ENCODE measurements at places on chromosomes 6 and 20. TPM values are rescaled to one million over a fixed set of nuclear protein-coding genes. Genes with fewer than 3 reads are reported as not detected.

- no peak for DNase-seq
Observed at GRCh38 chr20:17617212-17617867, 47.5 kb downstream of the DSTN start.

- no peak for DNase-seq
Observed at GRCh38 chr20:50242863-50243609, 52.4 kb downstream of the CEBPB start.

- DNase-seq = no peak
Observed at GRCh38 chr6:163947276-163947675, 532.8 kb downstream of the QKI start.

GRCh38 chr6:15515660-15516375, 147.0 kb downstream of the DTNBP1 start:
- DNase-seq = no peak

DNA sequence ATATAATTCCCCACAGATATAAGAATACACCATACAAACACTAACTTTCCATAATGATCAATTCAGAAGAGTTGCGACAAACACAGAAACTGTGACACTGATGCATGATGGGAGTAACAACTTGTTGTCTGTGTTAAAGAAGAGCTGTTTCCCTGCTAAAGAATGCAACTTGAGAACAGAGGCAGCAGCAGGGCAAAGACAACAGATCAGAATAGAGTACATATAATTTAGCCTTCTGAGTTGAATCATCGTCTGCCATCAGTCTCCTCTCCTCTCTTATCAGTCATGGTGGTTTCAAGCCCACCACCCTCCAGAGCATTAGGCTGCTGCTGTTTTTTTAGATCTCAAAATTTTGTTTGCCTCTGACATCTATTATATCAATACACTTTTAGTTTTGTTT, 280.4 kb downstream of the UBE3D start:
- no peak for DNase-seq

GRCh38 chr6:42099340-42100028, 42.9 kb downstream of the C6orf132 start:
- DNase-seq = no peak

GRCh38 chr6:81985191-81985590, 232.7 kb upstream of the TENT5A start:
- no peak for DNase-seq

DNA sequence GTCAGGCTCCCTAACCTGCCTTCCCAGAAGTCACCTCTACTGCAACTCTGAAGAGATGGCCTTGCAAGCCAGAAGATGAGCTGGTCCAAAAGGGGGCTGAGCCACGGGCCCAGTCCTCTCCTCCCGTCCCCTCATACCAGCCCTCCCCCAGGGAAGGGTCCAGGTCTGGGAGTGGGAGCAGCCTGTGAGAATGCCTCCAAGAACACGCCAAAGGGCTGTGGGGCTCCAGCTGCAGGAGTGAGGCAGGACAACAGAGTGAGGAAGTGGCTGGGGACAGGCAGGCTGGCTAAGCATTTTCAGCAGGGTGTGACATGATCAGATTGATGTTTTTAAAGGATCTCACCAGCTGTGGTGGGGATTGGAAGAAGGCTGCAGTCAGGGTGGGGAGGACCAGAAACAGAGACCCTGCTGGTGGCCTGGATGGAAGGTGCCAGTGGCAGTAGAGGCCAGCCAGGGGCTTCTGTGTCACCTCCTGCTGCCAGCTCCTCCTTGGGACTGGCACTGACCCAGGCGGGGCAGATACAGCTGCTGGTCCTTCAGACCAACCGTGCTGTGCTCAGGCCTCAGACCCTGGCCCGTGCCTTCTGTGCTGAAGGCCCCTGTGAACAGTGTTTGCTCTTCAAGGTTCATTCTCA, 257.6 kb downstream of the NRN1 start:
- DNase-seq = no peak

DNA sequence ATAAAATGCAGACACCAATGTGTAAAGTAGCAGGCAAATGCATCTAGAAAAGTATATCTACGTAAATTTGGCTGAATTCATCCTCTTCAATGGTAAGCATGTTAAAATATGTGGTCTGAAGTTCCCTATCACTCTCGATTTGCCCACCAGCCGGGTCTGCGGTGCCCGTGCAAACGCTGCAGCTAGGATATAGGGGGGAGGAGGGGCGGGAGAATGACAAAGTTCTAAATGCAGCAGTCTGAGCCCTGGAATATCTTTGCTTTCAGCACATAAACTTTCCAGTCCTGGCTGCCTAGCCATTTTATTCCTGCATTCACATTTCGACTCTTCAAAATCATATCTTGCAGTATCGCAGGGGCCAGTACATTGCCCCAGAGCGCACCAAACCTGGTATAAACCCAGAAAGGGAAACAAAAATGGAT, 708 bp downstream of the NRN1 start:
- no peak for DNase-seq

GRCh38 chr6:802701-803100, 109.8 kb upstream of the EXOC2 start:
- no peak for DNase-seq

DNA sequence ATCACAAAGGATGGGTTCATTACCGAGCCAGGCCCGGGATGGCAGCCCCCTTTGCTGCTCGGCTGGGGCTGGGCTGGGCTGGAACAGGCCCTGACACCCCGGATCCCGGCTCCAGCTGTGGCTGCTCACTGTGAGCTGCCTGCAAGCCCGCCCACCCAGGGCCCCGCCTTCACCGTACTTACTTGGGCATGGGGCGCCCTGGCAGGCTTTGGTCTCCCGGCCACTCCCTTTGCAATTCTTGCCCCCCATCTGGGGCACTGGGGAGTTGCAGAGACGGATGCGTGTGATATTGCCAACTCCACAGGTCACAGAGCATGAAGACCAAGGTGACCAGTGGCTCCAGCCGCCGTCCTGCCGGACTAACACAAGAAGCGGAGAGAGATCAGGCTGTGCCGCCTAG, 16.7 kb downstream of the THBS2 start:
- DNase-seq = no peak

DNA sequence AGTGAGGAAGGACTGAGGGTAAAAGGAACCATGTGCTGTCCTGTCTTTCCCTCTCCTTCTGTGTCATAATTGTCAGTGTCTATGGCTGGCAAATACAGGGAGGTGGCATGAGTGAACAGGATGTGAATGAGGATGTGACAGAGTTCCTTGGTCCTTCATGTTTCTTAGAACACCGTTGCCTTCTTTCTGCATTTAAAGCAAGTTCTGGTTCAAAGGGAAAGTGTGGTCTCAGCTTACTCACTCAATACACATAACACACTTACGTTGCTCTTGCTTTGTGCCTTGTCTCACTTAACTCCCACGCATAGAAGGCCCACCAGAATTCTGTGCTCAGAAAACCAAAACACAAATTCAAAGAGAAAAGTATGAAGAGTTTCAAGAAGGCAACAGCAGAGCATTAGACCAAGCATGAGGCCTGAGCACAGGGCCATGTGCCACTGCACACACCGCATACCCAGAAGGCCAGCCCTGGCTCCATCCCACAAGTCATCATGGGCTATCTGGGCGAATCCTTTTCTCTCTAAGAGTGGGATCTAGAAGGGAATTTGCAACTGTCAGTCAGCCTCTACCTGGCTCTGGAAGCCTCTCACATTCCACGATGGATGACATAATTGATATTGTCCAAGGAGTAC, 38.9 kb upstream of the SAYSD1 start:
- no peak for DNase-seq

DNA sequence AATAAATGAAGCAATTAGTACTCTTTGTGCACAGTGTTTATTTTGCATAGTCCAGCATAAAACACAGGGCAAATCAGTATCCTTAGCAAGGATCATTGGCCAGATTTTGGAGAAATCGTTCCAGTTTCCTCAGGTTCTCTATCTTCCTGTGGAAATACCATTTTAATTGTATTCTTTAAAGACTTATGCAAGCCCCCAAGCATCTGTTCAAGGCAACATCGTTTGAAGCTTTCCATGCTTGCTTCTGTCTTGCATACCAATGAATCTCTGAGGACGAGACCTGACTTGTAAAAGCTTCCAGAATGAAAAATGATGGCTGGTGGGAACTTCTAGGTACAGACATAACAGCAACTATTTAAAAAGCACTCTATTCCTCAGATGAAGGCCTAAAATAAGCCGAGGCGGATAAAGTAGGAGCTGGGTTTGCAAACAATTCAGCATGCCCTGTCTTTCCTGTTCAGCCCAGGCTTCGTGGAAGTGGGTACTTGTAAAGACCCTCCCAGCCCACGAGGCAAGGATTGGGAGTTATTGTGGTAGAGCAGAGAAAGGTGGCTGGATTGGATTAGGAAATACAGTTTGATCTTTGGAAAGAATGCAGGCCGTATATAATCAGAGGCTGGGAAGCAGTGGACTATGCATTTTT, 21.6 kb downstream of the NRSN1 start:
- DNase-seq = no peak

GRCh38 chr20:14583413-14583812, 246.0 kb upstream of the FLRT3 start:
- no peak for DNase-seq

Gene TGM3
- not detected for total RNA-seq

Gene NRN1
- total RNA-seq = 7.5 TPM

Gene LPIN3
- total RNA-seq = 28.7 TPM

Gene ROS1
- total RNA-seq = not detected

Gene LST1
- 37.9 TPM for total RNA-seq
